Pulmonary artery endothelial cell (primary cell): ENCODE measurements at places on chromosomes 11 and 22. TPM values are rescaled to one million over a fixed set of nuclear protein-coding genes. Genes with fewer than 3 reads are reported as not detected.

- no peak for DNase-seq
Measured at GRCh38 chr11:44319552-44320288, 9.8 kb upstream of the ALX4 start.

GRCh38 chr11:2781408-2782274 lies 81.8 kb upstream of the KCNQ1OT1 start:
- DNase-seq: no peak

DNA sequence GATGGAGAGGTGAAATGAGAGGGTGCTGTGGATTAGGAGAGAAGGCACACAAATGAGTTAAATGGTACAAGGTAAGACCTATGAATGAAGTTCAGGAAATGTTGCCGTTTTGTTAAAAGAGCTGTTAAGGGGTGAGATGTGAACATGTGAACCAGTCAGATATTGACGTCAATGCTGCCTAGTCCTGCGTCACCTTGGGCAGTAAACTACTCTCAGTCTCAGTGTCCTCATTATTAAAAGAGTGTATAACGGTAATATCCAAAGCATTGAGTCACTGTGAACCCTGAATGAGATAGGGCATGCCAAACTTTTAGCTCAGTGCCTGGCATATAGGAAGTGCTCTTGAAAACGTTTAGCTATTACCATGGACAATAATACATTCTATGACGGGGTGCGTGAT lies 32.4 kb upstream of the SORL1-AS1 start:
- DNase-seq: no peak

DNA sequence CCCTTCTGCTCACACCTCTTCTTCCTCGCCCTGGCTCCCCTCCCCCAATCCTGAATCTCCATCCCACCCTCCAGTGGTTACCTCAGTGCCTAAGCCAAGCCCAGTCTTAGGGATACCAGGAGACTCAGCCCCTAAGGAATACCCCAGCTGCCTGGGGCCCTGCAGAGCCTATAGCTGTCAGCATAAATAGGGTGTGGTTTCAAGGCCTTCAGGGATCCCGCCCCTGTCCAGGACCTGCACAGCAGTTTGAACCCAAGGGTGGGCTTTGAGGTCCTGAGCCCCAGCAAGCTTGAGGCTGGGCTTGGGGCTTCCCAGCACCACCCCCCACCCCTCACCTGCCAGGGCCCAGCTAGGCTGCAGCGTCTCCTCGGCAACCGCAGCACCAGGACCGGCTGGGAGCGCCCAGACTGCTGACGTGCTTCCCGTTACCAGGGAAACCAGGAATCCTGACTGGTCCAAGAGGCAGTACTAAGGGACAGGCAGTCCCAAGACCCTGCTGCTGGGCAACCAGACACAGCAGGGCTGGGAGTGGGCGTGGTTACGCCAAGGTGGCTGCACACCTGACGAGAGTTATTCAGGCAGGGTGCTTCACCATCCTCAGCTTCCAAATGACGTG lies 13.7 kb downstream of the APBB1 start:
- no peak for DNase-seq

DNA sequence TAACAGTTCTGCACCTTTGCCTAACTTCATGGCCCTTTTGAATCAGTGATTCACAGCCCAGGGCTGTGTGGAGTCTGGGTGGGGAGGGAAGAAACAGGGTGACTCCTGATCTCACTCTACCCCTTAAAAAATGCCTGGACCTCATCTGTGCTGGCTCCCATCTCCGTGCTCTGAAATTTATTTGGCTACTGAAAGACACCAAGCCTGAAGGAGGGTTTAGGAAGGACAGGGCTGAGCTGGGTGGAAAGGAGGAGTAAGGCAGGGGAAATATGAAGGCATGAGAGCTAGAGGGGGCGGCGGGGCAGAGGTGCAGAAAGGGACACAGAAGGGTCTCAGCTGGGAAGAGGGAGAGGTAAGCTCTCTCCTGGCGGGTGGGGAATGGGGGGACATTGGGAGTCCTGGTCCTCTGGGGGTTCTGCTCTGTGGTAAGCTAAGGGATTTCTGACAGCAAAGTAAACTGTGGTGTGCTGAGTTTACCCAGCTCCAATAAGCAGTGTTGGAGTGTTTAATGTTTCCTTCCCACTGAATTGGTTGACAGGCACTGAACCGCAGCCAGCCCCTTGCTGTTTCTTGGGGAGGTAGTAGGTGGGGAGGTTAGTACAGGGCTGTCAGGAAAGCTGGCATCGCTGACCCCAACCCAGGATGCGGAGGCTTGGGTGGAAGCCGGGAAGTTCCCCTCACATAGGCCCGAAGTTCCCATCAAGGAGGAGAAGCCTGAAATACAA lies 71.1 kb downstream of the RPUSD4 start:
- no peak for DNase-seq

- DNase-seq: no peak
Measured at GRCh38 chr11:113389272-113389671, 1.7 kb downstream of the ANKK1 start.

- DNase-seq: no peak
Measured at GRCh38 chr22:35642305-35642741, 5.9 kb upstream of the APOL6 start.

- peak; percentile 64 for DNase-seq
Measured at GRCh38 chr22:28604966-28605761, 74.5 kb downstream of the TTC28 start.

- no peak for DNase-seq
Measured at GRCh38 chr11:74909812-74910211, 39.1 kb downstream of the XRRA1 start.

GRCh38 chr11:13857828-13858227 lies 104.7 kb upstream of the SPON1 start:
- no peak for DNase-seq

GRCh38 chr11:122100756-122101080 lies 15.3 kb downstream of the BLID start:
- no peak for DNase-seq

- no peak for DNase-seq
Measured at GRCh38 chr11:43924112-43924855, 18.2 kb upstream of the C11orf96 start.

DNA sequence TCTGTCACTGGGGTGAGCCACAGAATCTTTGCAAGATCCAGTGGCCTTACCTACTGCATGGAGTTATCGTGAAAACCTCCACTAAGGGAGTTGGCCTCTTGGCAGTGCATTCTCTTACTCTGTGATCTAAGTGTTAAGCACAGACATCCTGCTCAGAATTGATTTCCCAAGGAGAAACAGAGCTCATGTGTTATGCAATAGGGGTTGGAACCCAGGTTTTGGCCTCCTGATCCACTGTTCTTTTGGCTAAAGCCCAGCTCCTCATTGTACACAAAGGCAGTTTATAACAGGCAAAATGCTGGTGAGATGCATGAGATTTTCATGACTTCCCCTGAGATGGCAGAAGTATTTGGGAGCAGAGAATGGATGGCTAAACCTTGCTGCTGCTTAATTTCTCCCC lies 11.8 kb downstream of the DTX4 start:
- no peak for DNase-seq

PATE2 gene
- total RNA-seq: 0.07 and 0.28 TPM in 2 replicates

OVOL1 gene
- not detected in 2 replicates for total RNA-seq

C22orf42 gene
- not detected in 2 replicates for total RNA-seq

HEPACAM gene
- not detected in 2 replicates for total RNA-seq
